CD4-positive, alpha-beta T cell treated with Interleukin-12 subunit alpha and Interleukin-12 subunit beta, for 1 hour (primary cell): ENCODE measurements at places on chromosomes 4 and X.

GRCh38 chr4:142339053-142339452 is 507.0 kb downstream of the INPP4B start:
- no peak for DNase-seq

GRCh38 chr4:184475096-184475461 is 729 bp upstream of the IRF2 start:
- DNase-seq: peak; percentile 53

DNA sequence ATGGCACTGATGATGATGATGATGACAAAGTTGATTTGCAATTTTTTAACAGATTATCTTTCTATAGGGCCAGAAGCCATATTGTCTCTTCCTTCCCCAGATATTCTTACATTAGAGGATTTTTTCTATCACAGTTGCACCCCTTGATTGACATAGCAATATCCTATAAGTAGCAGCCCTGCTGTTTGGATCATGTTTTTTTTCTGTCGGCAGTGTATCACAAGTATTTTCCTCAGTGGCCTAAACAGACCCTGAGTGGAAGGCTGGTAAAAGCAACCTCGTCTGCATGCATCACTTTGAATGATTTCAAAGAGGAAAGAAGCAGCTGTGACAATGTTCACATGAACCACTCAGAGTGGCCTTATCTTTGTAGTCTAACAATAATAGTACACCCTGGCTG is 41.0 kb downstream of the FAT4 start:
- DNase-seq: no peak

- DNase-seq: no peak
Measured at GRCh38 chr4:153383131-153383530, 38.6 kb downstream of the MND1 start.

GRCh38 chr4:3193531-3194203 is 55.3 kb upstream of the MSANTD1 start:
- DNase-seq: peak; percentile 47

- DNase-seq: no peak
Measured at GRCh38 chrX:13369256-13370030, 49.6 kb upstream of the ATXN3L start.

- DNase-seq: no peak
Measured at GRCh38 chr4:52098618-52099017, 47.5 kb downstream of the SPATA18 start.

DNA sequence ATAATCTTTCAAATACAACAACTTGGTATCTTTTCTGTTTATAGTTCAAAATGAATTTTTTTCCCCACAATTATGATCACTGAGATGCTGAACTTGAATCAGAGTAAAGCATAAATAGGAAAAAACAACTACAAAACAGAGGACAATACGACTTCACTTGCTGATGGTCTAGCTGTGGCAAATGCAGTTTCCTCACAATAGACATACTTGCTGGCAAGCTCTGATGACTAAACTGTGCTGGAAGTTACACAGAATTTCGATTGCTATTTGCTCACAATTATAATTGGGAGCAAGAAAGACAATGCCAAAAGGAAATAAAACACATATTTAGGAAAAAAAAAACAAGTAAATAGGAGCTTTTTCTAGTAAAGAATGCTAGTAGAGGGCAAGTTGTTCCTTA is 14.7 kb downstream of the VEGFC start:
- DNase-seq: no peak

GRCh38 chr4:140243278-140243753 is 89.3 kb upstream of the MAML3 start:
- DNase-seq: no peak

DNA sequence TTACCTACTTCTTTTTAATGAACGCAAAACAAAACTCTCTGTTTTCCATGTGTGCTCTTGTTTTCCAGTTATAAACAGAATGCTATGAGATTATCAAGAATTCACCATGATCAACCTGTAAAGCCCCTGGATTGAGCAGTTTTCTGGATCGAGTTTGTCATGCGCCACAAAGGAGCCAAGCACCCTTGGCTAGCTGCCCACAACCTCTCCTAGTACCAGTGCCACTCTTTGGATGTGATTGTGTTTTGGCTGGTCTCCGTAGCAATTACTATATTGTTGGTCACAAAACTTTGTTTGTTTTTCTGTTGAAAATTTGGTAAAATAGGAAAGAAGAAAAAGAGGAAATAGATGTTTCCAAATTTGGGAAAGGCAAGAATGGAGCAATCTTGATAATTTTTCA is 51.1 kb downstream of the UGT2B7 start:
- DNase-seq: no peak

GRCh38 chr4:36273276-36273675 is 8.1 kb upstream of the DTHD1 start:
- DNase-seq: no peak

GRCh38 chrX:154401045-154401799 is 3.0 kb downstream of the RPL10 start:
- DNase-seq: no peak

- peak; percentile 7 for DNase-seq
Measured at GRCh38 chrX:3699821-3700381, 13.5 kb downstream of the PRKX start.

- peak; percentile 65 for DNase-seq
Measured at GRCh38 chr4:77052352-77052751, 23.4 kb downstream of the CCNI start.

DNA sequence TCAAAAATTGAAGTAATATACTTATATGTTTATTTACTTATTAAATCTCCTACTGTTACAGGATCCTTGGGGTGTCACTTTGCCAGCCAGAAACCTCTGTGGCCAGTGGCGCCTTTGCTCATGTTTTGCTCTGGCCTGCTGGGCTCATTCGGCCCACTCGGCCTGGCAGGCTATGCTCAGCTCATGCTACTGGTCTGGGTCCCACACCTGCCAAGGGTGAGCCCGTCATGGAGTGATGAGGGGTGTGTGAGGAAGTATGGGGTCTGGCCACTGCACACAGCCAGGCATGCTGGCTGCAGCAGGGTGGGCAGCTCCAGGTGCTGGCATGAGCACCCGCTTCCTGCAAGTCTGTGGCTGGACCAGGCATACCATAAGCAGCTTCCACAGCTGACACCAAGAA is 25.1 kb downstream of the ADH7 start:
- no peak for DNase-seq

- DNase-seq: no peak
Measured at GRCh38 chrX:139971394-139971749, 6.1 kb upstream of the CXorf66 start.

DNA sequence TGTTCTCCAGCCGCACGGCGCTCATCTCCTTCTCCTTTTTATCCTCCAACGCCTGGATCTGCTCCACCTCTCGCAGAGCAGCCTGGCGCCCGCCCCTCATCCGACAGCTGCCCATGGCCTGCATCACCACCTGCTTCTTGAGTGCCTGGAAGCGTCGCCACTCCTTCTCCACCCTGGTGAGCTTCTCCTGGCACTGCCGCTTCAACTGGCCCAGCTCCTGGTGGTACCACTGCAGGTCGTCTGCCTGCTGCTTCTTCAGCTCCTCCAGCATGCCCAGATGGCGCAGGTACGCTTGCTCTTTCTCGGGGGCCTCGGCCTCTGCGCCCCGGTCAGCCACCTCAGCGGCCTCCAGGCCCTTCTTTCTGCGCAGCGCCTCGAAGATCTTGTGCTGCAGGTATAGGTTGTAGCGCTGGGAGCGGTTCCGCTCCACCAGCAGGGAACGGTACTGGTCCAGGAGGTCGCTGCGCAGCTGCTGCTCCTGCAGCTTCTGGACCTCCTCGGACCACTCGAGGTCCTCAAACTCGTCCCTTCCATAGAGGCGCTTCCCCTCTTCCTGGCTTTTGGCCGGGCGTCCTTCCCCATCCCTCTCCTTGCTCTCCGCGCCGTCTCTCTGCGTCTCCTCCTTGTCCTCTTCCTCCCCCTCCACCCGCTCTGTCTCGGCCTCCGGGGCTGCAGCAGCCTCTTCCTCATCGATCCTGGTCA is 1.2 kb upstream of the TADA2B start:
- DNase-seq: no peak

- DNase-seq: no peak
Measured at GRCh38 chr4:76984788-76985211, 35.2 kb downstream of the SEPTIN11 start.

- DNase-seq: no peak
Measured at GRCh38 chr4:143435955-143436354, 77.5 kb upstream of the SMARCA5 start.
